ENCODE measurements at places on chromosomes 1 and 21.

GRCh38 chr21:43758111-43758641 is 17.9 kb downstream of the CSTB start:
- no peak for DNase-seq

- DNase-seq: no peak
These were observed 157.9 kb upstream of the BACE2 start for GRCh38 chr21:41010101-41010435.

DNA sequence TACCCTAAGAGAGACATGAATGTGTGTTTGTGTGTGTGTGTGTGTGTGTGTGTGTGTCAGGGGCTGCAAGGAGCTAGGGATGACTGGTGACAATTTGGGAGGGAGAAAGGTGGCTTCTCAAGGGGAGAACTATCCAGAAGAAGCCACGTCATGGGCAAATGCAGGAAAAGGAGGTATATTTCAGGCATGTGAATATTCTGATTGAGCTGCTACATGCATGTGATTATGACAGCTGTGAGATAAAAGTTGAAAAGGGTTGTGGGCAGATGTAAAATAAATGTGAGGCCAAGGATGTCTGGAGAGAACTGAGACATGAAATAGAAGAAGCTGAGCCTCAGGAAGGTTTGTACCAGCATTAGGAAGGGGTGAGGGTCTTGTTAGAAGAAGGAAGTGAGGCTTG is 4.5 kb downstream of the CYP4A11 start:
- DNase-seq: no peak

GRCh38 chr1:29249170-29249691 is 12.9 kb downstream of the PTPRU start:
- DNase-seq: no peak

DNA sequence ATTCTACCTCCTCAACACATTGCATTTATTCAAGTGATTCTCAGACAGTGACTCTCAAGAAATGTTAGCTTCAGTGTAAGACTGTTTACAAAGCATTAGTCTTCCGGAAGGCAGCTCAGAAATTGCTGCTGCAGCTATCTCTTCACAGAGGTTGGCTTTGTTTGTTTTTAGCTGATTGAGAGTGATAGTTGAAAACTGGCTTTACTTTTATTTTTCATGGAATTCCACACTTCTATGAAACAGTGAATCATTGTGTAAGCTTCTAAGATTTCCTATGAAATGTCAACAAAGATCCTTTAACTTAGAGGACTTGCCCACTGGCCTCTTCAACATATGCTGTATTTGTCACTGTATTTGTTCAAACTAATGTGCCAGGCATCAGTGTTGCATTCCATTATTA is 121.3 kb downstream of the TNNI3K start:
- no peak for DNase-seq

- DNase-seq: no peak
These were observed 92.1 kb upstream of the POU3F1 start for GRCh38 chr1:38138498-38139233.

DNA sequence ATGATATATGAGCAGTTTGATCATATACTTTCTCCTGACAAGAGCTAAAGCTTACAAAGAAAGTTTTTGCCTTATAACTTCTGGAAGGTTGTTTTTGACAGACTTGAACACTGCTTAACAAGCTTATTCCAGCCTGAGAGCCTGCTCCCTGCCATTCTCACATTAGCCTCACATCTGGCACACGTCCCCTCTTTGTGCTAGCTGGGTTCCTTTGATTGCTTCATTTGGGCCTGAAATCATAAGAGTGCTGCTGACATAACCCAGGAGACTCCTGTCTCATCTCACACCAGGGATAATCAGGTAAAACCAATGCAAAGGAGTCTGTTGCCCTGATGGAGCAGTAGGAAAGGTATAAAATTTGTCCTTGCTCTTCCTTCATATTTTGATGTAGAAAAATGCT is 1411.7 kb upstream of the B3GALT2 start:
- no peak for DNase-seq

GRCh38 chr1:15833069-15833679 is 14.3 kb upstream of the SPEN start:
- DNase-seq: peak; percentile 42

DNA sequence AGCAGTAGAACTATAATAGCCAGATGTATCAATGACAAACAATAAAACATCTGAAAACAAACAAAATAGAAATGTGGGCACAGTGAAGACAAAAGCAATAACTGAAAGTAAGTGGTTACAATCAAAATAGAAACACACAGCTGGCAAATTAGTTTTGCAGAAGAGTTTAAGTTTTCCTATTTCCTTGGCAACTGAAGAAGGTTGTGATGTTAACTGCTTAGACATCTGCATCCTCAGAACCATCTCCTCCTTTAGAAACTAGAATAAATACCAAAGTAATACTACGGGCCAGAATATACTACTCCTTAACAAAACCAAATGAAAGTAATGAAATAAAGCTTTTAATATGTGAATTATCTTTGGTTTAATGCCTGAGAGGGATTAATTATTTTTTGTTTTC is 605.5 kb downstream of the LTN1 start:
- no peak for DNase-seq

DNA sequence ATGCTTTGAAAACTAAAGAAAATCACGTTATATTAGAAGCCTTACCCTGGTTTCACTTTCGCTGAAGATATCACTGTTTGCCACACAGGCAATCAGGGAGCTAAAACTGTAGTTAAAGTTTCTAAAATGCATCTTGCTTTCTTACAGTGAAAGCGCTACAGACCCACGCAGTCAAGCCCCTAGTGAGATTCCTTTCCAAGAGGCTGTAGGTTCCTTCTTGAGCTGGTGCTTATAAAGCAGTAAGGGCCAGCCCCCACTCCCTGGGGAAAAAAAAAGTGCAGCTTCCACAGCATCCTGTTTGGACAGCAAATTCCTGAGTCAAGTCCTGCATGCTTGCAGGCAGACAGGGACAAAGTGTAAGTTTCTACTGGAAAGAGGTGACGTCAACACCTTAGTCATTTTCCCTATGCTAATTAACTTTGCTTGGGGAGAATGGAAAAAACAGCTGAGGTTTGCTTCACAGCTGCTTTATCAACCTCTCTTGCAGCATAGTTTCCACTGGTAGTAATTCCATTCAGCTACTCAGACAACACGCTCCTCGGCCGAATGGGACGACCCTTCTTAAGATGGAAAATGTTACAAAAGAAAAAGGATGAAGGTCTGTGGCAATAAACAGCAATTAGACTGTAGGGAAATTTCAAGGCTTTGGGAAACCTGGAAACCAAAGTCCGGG is 14.7 kb upstream of the KCNE1 start:
- peak; percentile 7 for DNase-seq

DNA sequence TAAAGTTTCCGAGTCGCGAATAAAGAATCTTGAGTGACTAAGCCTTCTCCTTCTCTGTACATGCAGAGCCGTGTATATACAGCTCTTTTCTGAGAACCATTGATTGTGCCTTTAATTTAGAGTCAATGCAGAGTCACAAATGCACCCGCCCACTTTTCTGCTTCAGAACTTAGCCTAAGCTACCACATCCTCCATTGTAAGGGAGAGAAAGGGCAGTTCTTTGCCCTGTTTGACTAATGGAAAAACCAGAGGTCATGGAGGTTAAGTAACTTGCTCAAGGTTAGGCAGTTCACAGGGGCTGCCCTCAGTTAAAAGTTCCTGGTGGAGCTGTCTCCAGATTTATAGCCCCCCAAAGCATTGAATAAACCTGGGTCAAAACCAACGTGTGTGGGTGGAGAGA is 139.6 kb downstream of the TOMM20 start:
- DNase-seq: no peak

DNA sequence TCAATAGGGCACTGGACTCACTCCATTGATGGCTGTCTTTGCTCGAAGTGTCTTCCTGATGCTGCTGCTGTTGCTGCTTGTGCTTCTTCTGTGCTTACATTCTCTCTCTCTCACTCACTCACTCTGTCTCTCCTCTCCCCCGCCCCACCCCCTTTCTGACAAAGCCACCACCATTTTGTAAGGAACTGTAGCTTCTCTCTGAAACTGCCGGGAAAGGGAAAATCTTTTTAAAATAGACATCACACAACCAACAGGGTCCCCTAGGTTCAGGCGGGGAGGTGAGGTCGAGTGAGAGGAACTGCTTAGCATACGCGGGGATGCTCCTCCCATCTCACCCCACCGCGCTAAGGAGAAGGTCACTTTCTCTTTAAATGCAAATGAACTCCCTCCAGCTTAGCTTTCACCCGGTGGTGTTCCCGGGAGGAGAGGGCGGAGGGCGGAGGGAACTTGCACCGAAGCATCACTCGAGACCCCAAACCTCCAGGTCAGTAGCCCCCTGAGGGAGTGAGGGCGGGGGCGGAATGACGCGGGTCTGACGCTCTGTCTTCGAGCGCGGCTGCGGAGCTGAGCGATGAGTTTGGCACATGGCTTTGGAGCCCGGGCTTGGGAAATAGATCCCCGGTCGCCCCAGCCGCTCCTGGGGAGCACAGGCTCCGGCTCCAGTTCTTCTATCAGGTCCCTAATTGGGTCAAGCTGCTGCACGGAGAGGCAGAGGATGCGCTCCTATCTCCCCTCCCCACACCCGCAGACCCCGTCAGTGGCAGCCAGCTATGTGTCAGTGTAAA is at the start of gene CCDC28B:
TSS of gene CCDC28B (plus strand) at position 370 of the 785 bp plus-strand sequence. CDS start 1,341 bp downstream, outside the sequence.
- no peak for DNase-seq

DNA sequence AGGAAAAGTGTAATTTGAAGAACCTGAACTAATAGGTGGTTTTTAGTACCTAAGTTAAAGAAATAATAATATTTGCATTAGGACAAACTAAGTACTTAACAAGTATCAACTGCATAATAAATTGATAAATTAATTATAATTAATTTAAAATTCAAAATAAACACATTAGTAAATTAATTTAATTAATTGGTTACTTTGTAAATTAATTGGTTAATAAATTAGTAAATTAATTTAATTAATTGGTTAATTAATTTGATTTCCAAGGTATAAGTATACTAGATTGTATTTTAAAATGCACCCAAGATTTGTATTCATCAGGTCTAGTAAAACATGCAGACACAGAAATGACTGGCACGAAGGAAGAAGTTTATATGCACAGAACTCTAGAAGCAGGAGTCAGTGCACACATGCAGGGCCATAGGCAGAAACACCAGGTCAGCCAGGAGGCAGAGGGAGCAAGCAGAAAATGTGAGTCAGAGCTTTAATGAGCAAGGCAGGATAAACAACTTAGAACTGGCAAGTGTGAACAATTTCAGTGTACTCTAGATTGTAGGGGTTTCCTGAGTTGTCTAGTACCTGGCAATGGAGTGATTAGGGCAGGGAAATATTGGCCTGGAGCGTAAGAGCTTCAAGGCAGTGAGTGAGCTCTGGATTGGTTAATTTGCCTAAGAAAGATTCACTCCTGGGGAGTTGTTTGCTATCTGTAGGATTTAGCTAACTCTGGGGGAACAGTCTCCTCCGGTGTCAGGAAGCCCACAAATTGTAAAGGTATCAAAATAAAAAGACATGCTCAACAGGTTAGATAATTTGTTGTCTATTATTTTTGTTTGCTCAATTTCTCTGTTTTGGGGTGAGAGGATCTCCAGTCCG is 665.7 kb downstream of the MRPL39 start:
- DNase-seq: no peak

DNA sequence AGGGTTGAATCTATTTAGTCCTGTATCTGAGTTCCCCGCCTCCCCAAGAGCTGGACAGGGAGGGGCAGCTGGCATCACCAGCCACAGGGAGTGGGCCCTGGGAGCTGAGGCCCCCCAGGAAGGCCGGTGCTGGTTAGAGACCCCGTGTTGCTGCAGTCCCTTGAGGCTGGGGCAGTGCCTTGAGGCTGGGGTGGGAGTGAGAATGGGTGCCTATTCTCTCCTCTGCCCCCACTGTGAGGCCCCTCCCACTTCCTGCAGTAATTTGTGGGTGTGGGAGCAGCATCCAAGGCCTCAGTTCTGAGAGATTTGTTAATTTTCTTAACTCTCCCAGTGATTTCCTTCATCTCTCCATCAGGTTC is 2.5 kb upstream of the TRAPPC3 start:
- no peak for DNase-seq

DNA sequence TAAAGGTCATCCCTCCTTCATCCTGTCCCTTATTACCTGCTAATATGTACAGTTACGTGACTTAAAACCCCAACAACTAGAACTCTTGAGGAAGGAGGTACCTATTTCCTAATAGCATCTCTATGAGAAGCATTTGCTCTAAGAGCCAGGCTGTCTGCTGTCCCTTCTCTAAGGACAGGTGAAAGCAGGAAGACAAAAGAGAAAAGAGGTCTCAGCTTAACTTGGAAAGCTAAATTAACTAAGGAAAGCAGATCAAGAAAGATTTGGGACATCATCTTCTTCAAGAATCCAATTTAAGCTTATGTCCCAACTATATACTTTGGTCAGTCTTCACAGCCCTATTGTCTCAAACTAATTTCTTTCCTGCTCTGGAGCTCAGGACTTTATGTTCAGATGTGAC is 2.9 kb downstream of the EGLN1 start:
- DNase-seq: no peak

DNA sequence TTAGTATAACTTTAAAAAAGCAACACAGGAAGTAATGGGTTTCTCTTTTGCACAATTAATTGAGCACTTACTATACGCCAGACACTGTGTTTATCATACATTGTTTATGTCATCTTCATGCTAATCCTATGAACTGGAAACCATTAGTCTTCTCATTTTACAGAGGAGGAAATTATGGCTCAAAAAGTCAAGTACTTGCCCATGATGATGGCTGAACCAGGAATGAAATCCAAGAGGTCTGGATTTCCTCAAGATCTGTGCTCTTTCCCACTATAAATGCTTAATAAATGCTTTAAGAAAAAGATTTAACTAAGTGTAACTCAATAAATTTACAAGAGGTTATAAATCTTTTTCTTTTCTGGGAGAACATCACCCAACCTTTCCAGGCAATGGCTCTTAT is 303.7 kb upstream of the RRP15 start:
- DNase-seq: no peak

DNA sequence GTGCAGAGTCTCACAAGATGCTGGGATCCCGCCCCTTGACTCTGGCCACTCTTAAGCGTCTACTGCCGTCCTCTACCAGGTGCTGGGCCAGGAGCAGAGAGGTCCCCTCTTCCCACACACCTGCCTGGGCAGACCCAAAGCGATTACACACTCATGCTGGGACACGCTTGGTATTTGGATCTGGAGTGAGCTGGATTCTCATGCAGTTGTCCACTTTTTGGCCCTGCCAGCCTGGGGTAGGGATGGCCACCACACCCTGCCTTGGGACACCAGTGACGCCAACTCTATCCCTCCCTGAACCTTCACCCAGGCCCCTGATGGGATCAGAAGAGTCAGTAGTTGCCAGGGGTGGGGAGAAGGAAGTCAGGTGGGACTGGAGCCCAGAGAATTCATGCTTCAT is 28.6 kb downstream of the ITPKB start:
- no peak for DNase-seq

GRCh38 chr1:107515702-107516101 is 374.9 kb downstream of the NTNG1 start:
- DNase-seq: no peak

- DNase-seq: no peak
These were observed 10.2 kb downstream of the MACF1 start for GRCh38 chr1:39214714-39214997.

DNA sequence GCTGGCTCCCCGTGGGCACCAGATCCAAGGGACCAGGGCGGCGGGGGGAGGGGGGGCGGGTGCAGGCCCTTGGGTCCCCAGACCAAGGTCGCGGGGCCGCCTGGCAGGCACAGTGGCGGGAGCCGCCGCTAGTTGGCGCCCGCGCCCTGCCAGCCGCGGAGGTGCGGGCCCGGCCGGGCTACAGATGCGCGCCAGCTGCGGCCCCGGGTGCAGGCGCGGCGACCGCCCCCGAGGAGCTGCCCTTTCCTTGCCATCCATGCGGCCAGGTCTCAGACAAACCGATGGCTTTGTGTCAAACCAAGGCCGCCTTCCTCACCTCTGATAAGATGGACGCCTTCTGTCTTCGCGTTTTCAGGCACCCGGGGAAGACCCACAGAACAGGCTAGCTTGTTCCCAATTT is 2.2 kb upstream of the RUNX3 start:
- no peak for DNase-seq

- DNase-seq: no peak
These were observed 45.8 kb upstream of the SAMSN1 start for GRCh38 chr21:14591882-14592281.
